ENCODE measurements at places on chromosomes 1 and 21. TPM values are rescaled to one million over a fixed set of nuclear protein-coding genes. Genes with fewer than 3 reads are reported as not detected.

The SH2D5 gene
- total RNA-seq = 14.0 TPM

The BTBD19 gene
- 15.5 TPM for total RNA-seq

The HLX gene
- 2.1 TPM for total RNA-seq

The ITPKB gene
- 9.5 TPM for total RNA-seq

The PALMD gene
- total RNA-seq = 0.33 TPM

The IVL gene
- 0.33 TPM for total RNA-seq

- peaks cover 20% of the 10 kb centered on the region for H3K4me1 ChIP-seq
- no peak for DNase-seq
- H3K27me3 ChIP-seq = no peaks in the 10 kb centered on the region
- no peaks in the 10 kb centered on the region for H3K36me3 ChIP-seq
- H3K4me3 ChIP-seq = peak overlapping the region; percentile 63
- no peak overlapping the region for H3K27ac ChIP-seq
Measured at GRCh38 chr1:205228093-205228521, 361 bp downstream of the TMCC2 start.

DNA sequence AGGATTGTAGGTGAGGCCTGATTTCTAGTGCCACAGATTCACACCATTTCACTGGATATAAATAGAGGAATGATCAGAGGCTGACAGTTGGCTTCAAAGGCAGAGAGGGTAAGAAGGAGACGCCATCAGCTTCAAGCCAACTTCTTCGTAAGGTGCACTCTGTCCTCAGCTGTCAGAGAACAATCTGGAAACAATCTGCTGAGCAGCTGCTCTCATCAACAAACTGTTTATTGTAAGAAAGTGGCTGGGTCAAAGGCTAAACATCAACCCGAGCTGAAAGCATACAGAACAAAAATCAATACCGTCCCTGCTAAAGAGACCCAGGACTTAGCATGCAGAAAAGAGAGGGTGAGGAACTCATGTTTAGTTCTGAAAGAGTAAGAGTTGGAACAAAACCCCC is 48.2 kb downstream of the HLCS start:
- peaks cover 11% of the 10 kb centered on the region for H3K36me3 ChIP-seq
- H3K4me1 ChIP-seq = peaks cover 4% of the 10 kb centered on the region
- H3K27me3 ChIP-seq = no peaks in the 10 kb centered on the region
- no peak overlapping the region for H3K4me3 ChIP-seq

- DNase-seq = no peak
- H3K36me3 ChIP-seq = no peaks in the 10 kb centered on the region
- no peak overlapping the region for H3K27ac ChIP-seq
- no peaks in the 10 kb centered on the region for H3K27me3 ChIP-seq
- no peak overlapping the region for H3K4me3 ChIP-seq
Measured at GRCh38 chr1:225533238-225533637, 105.4 kb upstream of the LBR start.

- H3K4me3 ChIP-seq = no peak overlapping the region
- peak; percentile 32 for DNase-seq
- H3K36me3 ChIP-seq = no peaks in the 10 kb centered on the region
Measured at GRCh38 chr1:71463144-71463543, 382.3 kb upstream of the ZRANB2 start.

GRCh38 chr21:45544449-45545235 is 2.4 kb upstream of the SLC19A1 start:
- no peak overlapping the region for H3K27ac ChIP-seq
- no peak overlapping the region for H3K4me3 ChIP-seq
- DNase-seq = no peak
- no peaks in the 10 kb centered on the region for H3K27me3 ChIP-seq
- H3K4me1 ChIP-seq = peaks cover 5% of the 10 kb centered on the region

GRCh38 chr1:207882692-207883091 is 28.2 kb downstream of the CD34 start:
- H3K4me3 ChIP-seq = no peak overlapping the region
- H3K36me3 ChIP-seq = no peaks in the 10 kb centered on the region
- H3K27me3 ChIP-seq = peaks cover 32% of the 10 kb centered on the region
- peaks cover 21% of the 10 kb centered on the region for H3K4me1 ChIP-seq
- no peak for DNase-seq

DNA sequence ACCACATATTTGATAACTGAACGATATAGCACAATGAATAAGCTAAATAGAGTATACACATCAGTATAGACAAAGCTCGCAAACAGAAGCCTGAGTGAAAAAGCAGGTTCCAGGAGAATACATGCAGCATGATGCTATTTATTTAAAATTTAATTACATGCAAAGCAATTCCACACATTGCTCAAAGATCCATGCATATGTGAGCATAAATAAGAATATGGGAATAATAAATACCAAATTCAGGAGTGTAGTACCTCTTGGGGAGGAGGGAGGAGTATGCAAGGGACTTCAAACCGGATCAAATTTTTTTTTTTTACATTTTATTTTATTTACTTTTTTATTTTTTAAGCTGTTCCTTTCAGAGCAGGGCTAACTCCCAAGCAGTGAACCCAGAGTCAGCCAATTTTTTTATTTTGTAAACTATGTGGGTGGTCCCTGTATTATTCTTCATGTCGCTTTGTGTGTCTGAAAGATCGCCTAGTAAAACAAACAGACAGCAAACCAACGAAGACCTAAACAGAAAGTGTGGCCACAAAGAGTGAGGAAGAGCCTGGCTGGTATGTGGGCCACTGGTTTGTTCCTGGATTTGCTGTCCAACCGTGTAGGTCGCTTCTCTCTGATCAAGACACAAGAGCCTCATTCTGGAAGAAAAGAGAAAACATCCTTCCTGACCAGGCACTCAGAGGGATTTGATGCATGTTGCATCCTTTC is 4.2 kb upstream of the SHISAL2A start:
- H3K36me3 ChIP-seq = no peaks in the 10 kb centered on the region
- H3K27me3 ChIP-seq = no peaks in the 10 kb centered on the region
- H3K4me1 ChIP-seq = no peaks in the 10 kb centered on the region
- DNase-seq = no peak
- no peak overlapping the region for H3K4me3 ChIP-seq

DNA sequence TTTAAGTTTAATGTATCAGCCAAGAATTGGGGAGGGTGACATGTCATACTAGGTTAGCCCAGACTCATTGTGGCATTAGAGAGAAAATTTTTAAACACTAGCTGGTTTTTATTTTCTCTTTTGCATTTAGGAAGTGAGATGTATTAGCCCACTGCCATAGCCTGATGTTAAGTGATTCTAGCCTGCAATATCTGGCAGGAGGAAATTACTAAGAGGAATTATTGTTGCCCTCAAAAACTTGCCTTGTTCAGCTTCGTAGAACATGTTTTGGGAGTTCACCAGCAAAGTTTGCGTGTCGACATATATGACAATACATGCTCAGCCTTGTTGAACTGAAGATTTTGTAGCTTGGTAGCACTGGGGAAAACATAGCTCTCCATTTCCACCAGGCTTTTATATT is 12.5 kb downstream of the ADAM30 start:
- H3K4me3 ChIP-seq = no peak overlapping the region
- H3K27ac ChIP-seq = no peak overlapping the region
- H3K27me3 ChIP-seq = peaks cover 27% of the 10 kb centered on the region

Measured in MCF 10A (cell line).